Upper lobe of right lung (tissue), 1 donor: ENCODE measurements at places on chromosomes 16 and 17. TPM values are rescaled to one million over a fixed set of nuclear protein-coding genes. Genes with fewer than 3 reads are reported as not detected.

CCL4L2 gene
- total RNA-seq: 4.5 TPM

SLC38A8 gene
- total RNA-seq: not detected

NRN1L gene
- 0.69 TPM for total RNA-seq

SLC9A5 gene
- 2.4 TPM for total RNA-seq

SLC5A10 gene
- not detected for total RNA-seq

HAS3 gene
- 8.2 TPM for total RNA-seq

SRL gene
- 0.64 TPM for total RNA-seq

ADGRG3 gene
- 5.8 TPM for total RNA-seq

CLEC18B gene
- not detected for total RNA-seq

UMOD gene
- total RNA-seq: not detected

PVALEF gene
- not detected for total RNA-seq
